T-helper 2 cell (primary cell): ENCODE measurements at places on chromosomes 6 and 20.

DNA sequence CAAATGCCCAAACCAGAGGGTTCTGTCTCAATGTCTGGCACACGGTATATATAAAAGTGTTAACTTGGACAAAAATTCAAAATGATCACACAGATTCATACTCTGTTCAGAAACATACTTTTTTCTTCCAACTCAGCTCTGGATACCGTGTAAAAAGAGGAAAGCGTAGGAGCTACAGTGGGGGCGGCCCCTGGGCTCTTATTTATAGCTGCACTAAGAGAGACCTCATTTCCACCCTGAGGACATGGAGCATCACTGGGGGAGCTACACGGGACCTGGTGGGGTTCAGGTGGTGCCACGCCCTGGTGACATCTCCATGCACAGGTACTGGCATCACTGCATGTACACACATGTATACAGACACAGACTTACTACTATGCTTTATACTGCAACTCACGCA lies 185.9 kb upstream of the FOXQ1 start:
- no peak for DNase-seq

GRCh38 chr6:132414761-132415160 lies 13.5 kb upstream of the MOXD1 start:
- no peak for DNase-seq

DNA sequence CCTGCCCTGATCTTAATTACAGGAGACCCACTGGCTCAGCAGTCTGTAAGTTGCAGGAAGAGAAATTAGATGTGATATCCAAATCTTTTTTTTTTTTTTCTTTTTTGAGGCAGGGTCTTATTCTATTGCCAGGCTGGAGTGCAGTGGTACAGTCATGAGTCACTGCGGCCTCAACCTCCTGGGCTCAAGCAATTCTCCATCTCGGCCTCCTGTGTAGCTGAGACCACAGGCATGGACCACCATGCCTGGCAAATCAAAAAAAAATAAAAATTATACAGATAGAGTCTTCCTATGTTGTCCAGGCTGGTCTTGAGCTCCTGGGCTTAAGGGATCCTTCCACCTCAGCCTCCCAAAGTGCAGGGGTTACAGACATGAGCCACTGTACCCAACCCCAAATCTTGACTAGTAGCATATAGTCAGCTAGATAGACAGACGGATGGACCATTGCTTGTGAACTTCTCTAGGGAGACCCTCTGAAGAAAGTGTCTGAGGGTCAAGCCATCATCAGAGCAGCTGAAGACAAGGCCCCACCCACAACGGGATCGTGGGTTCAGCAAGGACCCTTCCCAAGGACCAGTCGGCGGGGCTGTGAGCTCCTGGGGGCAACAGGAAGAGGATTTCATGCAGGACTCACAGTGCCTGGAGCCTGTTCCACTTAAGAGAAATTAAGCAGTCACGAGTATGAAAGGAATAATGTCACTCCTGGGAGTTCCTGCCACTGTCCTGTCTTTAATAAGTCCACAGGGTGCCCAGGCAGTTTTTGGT lies 222.7 kb downstream of the ANKRD60 start:
- no peak for DNase-seq

- no peak for DNase-seq
Measured at GRCh38 chr6:159056003-159056402, 11.2 kb upstream of the TAGAP start.

GRCh38 chr6:45072673-45073072 lies 255.5 kb upstream of the RUNX2 start:
- DNase-seq, result no peak

DNA sequence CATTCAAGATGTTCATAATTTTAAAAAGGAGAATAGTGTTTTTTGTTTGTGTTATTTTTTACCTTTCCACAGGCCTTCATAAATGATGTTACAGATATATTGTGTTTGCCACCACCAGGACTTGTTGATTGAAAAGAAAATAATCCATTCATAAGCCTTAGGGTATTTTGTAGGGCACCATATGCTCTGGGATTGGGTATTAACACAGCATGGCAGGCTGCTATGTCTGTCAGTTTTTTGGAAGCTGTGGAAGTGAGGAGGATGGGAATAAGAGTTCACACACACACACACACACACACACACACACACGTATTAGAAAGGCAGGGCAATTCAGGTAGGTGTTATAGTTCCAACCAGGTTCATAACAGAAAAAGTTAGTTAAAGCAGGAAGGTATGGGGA lies 237.9 kb downstream of the HDGFL1 start:
- DNase-seq, result no peak

GRCh38 chr6:4352322-4352669 lies 216.9 kb upstream of the ECI2 start:
- no peak for DNase-seq

DNA sequence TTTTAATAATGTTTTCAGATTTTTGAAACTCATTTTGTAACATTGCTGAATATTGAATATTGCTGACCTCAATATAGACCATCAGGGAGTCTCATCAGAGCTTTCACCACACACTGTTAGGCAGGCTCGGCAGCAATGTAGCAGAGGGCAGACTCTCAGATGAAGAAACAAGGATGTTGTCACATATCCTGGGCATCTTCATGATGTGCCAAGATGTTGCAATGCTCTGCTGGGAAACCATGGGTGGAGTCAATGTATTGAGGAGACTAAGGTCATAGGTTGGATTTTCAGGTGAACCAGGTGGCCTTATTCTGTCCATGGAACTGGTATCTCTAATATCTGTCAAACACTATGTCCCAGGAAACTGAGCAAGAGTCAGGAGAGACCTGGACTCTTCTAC lies 27.3 kb downstream of the NR2E1 start:
- no peak for DNase-seq

DNA sequence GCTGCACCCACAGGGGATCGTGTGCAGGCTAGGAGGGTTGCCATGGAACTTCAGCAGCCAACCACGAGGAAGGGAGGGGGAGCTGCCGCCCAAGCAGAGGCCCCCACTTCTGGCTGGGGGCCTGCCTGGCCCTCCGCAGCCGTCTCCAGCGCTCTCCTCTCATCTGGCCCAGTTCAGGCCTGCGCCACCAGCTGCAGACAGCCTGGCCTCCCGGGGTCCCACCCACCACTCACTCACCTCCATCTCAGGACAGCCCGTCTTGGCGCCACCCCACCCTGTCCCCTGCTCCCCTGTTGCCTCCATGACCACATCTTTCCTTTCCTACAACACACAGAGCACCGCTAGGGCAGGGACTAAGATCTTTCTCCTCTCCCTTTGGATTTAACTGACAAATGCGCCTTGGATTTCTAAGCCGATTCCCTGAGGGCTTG lies 98.7 kb downstream of the ANKRD60 start:
- DNase-seq, result no peak
